Activated T-cell treated with anti-CD3 and anti-CD28 coated beads, Interleukin-2, amount 50 U/mL, for 4 hours (primary cell): ENCODE measurements at places on chromosomes 16 and 17.
A peak's percentile ranks its signal among the peaks of the same experiment; 100 is the strongest.

DNA sequence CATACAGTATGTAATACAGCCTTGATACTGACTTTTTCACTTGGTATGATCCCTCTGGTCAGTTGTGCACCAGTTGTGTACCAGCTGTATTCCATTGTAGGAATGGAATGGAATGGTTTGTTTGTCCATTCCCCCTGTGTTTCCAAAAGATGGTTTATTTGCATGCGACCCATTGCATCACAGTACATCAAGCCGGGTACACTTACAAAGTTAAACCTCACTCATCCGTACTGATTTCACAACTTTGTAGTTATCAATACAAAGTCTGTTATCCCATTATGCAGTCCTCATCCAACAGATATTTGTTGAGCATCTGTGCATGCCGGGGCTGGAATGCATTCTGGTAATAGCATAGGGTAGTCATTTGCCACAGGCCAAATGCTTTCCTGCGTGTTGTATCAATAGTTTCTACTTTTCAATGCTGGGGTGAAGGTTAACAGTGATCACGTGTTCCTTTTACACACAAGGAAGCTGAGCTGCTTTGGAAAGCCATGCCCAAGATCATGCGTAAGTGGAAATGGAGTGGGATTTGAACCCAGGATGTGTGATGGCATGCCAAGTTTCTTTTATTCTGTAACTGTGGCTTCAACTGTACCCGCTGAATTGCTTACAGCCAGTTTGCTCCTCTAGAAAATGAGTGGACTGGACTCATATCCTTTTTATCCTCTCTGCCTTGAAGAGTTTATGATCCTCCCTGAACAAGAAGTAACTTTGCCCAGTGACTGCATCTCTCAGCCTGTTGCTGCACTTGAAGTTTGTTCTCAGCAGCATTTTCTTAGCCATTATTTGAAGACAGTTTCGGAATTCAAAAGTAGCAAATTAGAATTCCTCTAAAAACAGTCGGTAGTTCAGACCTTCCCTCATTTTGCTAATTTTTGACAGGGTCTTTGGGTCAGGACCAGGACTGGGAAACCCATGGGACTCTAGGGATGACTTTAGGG lies 228.5 kb downstream of the CCDC182 start:
- no peak for DNase-seq

GRCh38 chr17:48270899-48271298 lies 159.1 kb downstream of the SKAP1 start:
- DNase-seq: no peak

GRCh38 chr17:48611213-48611612 lies 396 bp upstream of the HOXB7 start:
- no peak for DNase-seq

- DNase-seq: peak; percentile 64
Measured at GRCh38 chr17:29572691-29573557, 4.4 kb downstream of the TP53I13 start.

DNA sequence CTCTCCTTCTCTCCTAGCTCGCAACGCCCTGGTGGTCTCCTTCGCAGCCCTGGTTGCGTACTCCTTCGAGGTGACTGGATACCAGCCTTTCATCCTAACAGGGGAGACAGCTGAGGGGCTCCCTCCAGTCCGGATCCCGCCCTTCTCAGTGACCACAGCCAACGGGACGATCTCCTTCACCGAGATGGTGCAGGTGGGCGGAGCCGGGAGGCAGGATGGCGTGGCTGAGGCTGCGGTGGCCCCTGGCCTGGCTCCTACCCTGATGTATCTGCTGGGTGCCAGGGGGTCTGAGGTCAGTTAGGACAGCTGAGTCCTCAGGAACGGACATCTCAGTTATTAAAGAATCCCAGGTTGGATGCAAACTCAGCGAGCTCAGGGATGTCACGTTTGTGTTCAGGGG lies 16.7 kb downstream of the SLC26A11 start:
- no peak for DNase-seq

GRCh38 chr16:27430923-27431484 lies 29.0 kb downstream of the IL21R start:
- peak; percentile 8 for DNase-seq

DNA sequence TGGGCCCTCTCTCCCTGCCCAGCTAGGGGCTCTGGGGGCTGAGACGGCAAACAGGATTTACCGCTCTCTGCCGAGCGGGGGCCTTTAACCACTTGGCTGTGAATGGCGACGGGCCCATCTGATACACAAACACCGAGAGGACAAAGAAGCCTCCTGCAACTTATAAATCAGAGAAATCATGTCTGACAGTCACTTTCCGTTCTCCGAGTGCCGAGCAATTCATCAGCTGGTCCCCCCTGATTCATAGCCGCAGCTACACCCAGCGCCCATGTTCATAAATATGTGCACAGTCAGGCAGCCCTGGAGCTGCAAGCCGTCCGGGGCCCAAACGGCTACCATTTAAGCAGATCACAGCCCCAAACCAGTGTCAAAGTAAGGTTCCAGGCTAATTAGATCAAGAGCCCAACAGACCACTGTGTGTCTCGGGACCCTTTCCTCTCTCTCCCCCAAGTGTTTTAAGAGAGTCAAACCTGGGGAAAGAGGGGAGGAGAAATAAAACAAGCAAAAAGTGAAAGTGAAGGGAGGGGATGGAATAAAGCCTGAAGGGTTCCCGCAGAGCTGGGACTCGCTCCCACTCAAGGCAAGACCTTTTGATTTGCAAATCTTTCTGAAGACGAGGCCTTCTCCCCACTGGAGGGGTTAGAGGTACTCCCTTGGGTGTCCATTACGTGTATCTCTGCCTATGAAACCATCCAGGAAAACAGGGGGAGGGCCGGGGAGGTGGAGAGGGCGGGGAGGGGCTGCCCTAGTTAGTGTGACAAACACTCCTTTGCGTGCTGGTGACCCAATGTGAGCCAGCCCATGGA lies 154.7 kb downstream of the C16orf78 start:
- DNase-seq: no peak

- no peak for DNase-seq
Measured at GRCh38 chr17:40500190-40500589, 1.2 kb downstream of the TNS4 start.

DNA sequence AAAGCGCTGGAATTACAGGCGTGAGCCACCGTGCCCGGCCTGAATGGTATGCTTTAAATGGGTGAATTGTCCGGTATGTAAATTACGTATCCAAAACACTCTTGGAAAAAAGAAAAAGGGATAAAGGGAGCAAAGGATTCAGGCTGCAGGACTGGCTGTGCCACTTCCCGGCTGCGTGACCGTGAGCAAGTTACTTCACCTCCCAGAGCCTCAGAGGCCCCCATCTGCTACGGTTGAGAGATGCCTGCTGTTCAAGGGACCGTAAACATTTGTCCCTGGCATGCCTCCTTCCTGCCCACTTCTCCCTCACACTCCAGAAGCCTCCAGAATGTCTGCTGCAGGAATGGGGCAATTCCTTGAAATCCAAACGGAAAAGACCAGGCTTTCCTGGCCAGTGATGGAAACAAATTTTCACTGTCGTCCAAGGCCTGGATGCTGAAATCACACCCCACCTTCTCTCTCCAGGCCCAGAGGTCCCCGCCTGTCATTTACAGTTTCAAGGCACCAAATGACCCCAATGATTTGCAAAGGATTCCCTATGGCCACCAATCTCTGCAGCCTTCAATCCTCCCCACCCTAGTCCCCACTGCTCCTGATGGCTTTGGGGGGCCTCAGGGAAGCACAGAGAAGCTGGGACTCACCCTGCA lies 22.9 kb upstream of the LITAF start:
- DNase-seq: no peak

DNA sequence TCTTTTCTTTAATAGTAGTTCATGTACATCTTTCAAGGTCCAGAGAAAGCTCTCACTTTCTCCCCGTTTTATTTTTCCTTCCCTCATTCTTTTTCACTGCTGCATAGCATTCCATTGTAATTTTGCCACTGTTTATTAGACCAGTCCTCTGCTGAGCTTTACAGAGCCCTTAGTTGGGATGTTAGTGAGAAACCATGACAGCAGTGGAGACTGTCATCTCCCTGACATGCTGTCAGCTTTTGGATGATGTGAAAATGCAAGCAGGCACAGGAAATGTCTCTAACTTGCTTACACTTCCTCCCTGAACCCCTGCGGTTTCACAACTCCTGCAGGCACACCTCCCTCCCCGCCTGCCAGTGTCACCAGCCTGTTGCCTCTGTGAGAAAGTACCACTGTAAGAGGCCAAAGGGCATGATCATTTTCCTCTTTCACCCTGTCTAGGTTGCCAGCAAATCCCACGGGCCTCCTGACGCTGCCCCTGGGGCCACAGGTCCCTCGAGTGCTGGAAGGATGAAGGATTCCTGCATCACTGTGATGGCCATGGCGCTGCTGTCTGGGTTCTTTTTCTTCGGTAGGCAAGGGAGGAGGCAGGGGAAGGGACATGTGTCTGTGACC lies at the start of gene ITGAL:
Gene ITGAL, plus strand, starts transcription at position 415 of the 615 bp plus-strand sequence. Its CDS starts 96 bp downstream, at position 511.
- peak; percentile 76 for DNase-seq

DNA sequence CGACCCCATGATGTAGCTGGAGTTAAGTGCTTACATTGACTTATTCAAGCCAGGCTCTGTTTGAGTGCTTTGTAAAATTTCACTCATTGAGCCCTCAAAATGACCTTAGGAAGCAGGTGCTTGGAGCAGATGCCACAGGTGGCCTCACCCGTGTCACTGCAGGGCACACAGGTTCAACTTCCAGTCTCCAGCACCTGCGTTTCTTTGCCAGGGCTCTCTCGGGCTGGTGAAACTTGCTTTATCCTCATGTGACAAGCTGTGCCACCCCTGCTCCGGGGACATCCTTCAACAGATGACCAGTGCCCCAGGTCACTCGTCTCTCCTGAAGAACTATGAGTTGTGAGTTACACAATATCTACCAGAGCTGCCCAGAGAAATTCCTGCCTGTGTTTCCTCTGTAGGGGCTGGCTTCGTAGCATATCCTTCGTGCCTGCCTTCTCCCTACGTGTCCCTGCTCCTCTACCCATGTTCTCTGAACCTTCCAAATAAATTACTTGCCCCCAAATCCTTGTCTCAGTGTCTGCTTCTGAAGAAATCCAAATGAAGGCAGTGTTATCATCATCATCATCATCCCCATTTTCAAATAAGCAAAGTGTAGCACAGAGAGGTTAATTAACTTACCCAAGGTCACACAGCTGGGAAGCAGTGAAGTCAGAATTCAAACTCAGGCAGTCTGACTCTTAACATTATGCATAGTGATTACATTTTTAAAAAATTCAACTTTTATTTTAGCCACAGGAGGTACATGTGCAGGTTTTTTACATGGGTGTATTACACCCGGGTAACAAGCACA lies 352.5 kb downstream of the NPIPA8 start:
- no peak for DNase-seq

GRCh38 chr17:67594115-67594880 lies 123.4 kb upstream of the NOL11 start:
- no peak for DNase-seq

GRCh38 chr17:69560987-69561441 lies 146.5 kb downstream of the MAP2K6 start:
- DNase-seq: no peak

DNA sequence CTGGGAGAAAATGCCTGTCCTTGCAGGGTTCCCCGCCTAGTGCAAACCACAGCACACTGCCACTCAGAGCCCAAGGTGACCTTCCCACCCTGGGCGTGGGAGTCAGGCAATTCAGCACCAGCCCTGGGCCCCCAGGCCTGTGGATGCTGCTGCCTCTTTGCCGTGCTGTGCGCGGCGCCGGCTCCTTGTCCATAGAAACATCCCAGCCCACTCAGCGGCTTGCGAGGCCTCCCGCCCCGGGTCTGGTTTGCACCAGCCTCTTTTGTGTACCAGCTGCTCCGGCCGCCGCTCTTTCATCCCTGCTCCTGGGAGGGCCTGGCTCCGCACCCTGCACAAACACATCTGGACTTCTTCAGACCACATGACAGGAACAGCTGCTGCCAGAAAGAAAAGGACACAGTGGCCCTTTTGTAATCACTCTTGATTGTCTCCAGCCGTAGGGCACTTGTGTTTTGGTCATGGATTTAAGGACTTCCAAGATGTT lies 75.4 kb upstream of the SDK2 start:
- DNase-seq: no peak

- no peak for DNase-seq
Measured at GRCh38 chr16:81599034-81599744, 154.6 kb downstream of the CMIP start.

GRCh38 chr17:8465356-8465755 lies 29.7 kb downstream of the NDEL1 start:
- no peak for DNase-seq

GRCh38 chr16:89693931-89694783 lies 7.3 kb downstream of the SPATA2L start:
- no peak for DNase-seq

GRCh38 chr16:86899151-86899550 lies 320.8 kb downstream of the FOXL1 start:
- no peak for DNase-seq

- DNase-seq: no peak
Measured at GRCh38 chr16:87918866-87919680, 17.3 kb downstream of the CA5A start.

GRCh38 chr16:21645261-21645721 lies 7.1 kb downstream of the IGSF6 start:
- DNase-seq: peak; percentile 18

- DNase-seq: no peak
Measured at GRCh38 chr16:11439790-11440656, 94.8 kb downstream of the RMI2 start.

GRCh38 chr16:28210979-28211588 lies 681 bp downstream of the XPO6 start:
- DNase-seq: peak; percentile 64
